ENCODE measurements at places on chromosomes 13 and 19.

DNA sequence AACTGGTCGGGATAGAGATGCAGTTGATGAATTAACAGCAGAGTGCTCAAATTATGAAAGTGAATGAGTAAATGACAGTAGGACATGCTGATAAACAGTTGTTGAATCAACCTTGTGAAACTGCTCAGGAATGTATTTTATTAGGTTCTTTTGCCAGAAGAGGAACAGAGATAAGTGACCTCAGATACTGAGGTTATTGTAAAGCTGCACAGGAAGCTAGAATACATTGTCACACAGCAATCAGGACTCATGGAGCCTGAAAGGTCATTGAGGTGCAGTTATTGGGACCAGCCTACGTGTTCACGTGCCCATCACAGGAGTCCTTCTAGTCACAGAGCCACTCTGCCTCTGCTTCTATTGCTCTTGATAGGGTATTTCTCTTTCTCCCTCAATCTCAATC is 47.5 kb upstream of the MED4 start:
- DNase-seq = no peak

- DNase-seq = no peak
Observed at GRCh38 chr19:44614313-44614712, 950 bp downstream of the IGSF23 start.

GRCh38 chr19:35257113-35257461 is 8.3 kb downstream of the LSR start:
- DNase-seq = no peak

DNA sequence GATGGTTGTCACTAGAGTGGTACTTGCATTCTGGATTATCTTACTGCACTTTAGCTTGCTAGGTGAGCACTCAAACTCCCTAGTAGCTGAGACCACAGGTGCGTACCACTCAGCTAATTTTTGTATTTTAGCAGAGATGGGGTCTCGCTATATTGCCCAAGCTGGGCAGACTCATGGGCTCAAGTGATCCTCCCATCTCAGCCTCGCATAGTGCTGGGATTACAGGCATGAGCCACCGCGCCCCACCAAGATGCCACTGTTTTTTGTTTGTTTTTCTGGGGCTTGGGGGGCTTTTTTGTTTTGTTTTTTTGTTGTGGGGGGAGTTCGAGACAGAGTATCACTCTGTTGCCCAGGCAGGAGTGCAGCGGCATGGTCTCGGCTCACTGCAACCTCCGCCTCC is 17.8 kb downstream of the LYPD3 start:
- DNase-seq = no peak

- no peak for DNase-seq
Observed at GRCh38 chr13:92941167-92941566, 285.4 kb upstream of the GPC6 start.
